ENCODE measurements at places on chromosomes 13 and 19.

DNA sequence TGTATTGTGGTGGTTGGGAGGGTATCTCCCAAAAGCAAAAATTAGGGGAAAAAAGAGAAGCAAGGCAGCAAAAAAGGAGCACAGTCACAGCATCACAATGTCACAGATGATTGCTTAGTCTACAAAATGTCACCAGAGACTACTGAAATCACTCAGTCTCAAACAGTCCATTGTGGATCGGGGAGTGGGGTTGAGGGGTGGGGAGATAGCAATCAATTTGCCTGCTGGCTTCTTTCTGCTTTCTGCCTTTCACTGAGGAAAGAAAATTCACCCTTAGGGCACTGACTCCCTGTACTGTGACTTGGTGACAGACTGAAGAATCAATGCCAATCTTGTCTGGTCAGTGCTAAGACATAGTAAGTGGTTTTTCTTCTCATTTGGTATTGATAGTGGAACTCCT is 2127.1 kb upstream of the PCDH20 start:
- no peak for DNase-seq

DNA sequence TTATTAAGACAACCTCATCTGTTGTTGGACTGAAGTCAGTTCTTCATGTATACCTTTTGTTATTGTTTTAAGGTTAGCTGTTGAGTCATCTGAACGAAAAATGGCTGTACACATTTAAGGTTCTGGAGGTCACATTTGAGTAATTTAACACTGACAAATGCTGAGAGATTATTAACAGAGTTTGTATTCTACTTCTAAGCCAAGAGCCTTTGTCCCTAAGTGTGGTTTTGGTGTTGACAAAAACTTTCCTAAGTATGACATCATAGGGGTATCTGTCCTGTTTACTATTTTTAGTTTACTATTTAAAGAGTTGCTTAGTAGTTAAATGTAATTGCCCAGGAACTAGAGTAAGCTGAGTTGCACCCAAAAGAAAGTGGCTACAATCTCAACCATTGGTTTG is 71.9 kb downstream of the CDK8 start:
- no peak for DNase-seq

GRCh38 chr19:18789422-18789869 is 1.7 kb downstream of the COMP start:
- no peak for DNase-seq

DNA sequence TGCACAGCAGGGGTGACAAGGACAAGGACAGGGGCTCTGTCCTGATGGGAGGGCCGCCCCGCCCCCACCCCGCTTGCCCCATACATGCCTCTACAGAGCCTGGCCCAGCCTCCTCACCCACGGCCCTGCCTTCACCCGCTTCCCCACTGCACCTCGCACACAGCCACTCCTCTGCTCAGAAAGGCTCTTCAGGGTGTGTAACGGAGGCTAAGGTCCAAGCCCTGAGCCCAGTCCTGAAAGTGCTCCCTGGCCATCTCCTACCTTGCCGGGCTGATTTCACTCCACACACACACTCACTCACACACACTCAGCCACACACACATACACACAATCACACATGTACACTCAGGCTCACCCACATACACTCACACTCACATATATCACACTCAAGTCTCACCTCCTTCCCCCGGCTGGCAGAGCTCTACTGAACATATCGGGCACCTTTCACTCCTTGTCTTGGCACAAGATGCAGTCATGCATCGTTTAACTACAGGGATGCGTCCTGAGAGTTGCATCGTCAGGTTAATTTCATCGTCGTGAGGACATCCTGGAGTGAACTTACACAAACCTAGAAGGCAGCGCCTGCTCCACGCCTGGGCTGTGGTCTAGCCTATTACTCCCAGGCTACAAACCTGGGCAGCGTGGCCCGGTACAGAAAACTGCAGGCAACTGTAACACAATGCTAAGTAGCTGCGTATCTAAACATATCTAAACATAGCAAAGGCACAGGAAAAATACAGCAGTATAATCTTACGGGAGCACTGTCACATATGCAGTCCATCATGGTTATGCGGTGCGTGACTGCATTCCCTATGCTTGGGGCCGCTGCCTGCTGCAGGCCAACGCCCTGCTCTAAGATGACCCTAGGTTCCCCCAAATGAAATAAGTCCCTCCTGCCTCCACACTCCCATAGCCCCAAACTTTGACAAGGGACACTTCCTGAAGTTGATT is 13.1 kb downstream of the EPS15L1 start:
- no peak for DNase-seq

- DNase-seq, result no peak
Measured at GRCh38 chr19:34088292-34088691, 84.0 kb upstream of the LSM14A start.

DNA sequence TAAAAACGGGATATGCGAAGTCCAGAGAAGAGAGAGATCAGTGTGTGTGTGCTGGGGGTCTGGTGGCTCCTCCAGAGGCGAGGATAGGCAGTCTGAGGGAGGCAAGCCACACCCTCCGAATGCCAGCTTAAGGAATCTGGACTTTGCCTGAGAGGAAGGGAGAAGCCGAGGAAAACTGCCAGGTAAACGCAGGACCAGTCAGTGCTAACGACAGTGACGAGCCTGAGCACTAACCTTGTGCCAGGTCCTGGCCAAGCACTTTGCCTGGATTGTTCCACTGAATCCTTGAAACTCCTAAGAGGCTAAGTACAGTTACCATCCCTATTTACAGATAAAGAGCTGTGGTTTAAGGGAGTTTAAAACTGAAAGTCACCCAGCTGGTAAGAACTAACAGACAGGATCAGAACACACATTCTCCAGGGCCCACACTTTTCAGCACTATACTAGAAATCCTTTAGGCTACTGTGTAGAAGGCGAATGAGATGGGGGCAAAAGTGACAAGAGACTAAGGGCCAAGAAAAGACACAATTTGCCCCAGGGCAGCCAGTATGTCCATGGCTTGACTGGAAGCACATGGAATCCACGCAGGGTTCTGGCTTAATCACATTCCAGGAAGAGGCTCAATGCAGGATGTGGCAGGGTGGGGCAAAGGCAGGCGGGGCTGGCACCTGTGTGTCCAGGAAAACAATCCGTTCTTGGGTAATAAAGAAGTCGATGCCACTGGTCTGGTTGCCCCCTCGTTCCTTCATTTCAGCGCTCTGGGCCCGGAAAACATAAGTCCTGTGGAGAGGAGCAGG is 15.1 kb downstream of the SMG9 start:
- DNase-seq, result no peak

- DNase-seq, result no peak
Measured at GRCh38 chr13:100522618-100523309, 65.8 kb downstream of the GGACT start.

GRCh38 chr19:39467941-39468340 is 12.7 kb upstream of the TIMM50 start:
- DNase-seq, result no peak

All from kidney capillary endothelial cell (primary cell).